CD4-positive, alpha-beta T cell treated with Interleukin-2 at 100 ng/mL for 4 hours (primary cell): ENCODE measurements at places on chromosomes 16 and 17.

DNA sequence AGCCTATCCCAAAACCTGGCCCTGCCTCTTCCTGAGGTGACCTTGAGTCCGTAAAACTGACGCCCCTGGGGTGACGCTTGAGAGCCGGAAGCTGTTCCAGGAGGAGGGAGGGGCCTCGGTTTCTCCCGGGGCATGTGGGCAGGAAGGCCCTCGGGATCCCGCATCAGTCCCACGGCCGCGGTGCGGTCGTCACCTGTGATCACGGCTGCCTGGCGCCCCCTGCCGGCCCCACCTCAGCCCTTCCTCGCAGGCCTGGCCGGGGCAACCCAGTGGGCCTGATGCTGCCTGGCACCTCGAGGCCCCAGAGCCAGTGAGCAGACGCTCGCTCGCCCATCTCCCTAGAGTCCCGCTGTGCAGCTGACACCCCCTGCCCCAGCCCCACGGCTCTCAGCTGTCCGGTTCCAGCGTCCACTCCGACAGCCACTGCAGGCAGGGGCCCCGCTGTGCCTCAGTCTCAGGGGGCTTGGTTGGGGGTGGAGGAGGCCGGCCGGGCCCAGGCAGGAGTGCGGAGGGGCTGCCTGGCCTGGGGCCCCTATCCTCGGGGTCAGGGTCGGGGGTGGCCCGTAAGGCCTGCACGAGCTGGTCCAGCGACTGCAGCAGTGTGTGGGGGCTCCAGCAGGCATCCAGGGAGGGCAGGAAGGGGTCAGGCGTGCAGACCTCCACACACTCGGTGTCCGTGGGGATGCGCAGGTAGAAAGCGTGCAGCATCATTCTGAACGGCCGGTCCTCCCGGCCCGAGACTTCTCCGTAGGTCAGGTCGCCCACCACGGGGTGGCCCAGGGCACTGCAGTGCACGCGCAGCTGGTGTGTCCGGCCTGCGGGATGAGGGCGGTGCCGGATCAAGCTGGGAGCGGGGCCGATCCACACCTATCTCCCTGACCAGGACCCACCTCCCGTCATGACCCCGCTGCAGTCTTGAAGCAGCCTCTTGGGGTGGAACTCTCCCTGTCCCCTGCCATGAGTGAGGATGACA lies 2.3 kb downstream of the RPUSD1 start:
- peak; percentile 73 for DNase-seq

DNA sequence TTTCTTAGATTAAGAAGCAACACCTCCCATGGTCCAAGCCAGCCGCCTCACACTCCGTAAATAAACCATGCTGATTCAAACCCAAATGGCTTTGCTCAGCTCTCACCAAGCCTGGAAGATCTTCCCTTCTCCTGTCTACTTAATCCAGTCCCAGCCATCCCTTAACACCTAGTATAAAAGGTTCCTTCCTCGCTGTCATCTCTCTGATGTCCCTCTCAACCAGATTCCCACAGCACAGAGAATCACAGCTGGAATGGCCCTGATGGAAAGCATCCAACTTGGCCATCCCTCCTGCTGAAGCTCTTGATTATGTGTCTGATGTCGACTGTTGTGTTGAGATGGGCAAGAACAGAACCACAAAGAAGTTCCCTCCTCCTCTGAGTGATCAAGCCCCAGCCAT lies 50.6 kb upstream of the ADCY9 start:
- DNase-seq = no peak

GRCh38 chr17:73337330-73337710 lies 25.5 kb upstream of the CDC42EP4 start:
- no peak for DNase-seq

DNA sequence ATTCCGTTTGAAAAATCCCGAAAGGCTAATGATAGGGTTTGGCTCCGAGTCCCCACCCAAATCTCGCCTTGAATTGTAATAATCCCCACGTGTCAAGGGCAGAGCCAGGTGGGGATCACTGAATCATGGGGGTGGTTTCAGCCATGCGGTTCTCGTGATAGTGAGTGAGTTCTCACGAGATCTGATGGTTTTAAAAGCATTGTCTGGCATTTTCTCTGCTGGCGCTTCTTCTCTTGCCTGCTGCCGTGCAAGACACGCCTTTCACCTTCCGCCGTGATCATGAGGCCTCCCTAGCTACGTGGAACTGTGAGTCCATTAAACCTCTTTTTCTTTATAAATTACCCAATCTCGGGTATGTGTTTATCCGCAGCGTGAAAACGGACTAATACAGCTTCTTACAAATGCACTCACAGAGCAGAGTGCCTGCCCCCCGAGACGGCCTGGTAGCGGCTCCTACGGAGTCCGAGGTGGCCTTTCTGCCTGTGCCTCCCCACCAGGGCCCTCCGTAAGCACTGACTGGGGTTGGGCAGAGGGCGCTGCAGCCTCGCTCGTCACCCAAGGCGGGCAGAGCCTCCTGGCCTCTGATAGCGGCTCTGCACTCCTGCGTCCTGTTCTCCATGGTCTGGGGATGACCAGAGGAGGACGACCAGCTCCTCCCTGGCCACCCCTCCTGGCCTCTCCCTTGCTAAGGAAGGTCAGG lies 131.7 kb downstream of the FOXL1 start:
- DNase-seq = no peak

DNA sequence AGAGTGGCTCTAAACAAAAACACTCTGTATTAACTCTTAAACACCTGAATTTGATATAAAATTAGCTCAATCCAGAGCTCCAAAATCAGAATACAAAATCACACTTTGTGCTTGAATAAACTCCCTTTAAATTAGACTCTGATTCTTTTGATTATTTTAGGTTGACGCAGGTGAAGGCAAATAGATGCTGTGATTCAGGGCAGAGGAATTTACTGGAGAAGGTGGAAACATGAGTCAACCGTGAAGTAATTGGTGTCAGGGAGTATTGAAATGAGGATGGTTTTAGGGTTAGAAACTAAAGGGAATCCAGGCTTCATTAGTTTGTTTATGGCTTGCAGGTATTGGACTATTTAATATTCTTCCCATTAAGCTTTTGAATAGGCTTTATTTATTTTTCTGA lies 37.1 kb upstream of the TEKT1 start:
- no peak for DNase-seq

DNA sequence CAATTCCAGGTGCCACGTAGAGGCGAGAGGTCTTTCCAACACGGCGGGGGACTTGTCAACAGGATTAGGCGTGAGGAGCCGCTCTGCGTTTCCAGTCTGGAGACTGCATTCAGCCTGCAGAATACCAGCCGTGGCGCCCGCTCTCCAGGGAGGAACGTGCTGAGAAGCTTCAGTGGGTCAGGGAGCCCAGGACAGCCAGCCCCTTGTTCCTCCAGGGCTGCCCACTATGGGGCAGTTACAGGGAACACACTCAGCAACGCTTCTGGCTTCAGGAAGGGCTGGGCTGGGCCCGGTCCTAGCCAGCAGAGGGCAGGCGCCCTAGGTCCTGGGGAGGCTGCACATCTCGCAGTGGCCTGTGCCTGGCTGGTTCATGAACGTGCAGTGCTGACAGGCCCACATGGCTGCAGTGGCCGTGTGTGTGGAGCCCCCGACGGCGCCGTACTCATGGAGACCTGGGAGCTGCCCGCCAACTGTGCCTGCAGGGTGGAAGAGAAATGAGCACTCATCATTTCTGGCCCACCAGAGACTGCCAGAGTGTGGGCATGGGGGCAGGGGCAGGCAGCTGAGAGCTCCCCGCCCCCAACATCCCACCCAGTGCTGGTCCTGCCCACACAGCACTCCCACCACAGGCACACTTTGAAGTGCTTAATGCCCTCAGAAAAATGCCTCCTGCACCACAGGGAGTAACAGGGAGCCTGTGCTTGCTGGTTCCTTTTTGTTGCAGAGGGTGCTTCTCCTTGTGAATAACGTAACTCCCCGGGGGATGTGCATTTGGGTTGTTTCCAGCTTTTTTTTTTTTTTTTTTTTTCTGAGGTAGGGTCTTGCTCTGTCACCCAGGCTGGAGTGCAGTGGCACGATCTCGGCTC lies 7.0 kb upstream of the FAAP100 start:
- no peak for DNase-seq
